Activated gamma-delta T cell treated with Interleukin-2 at 50 U/mL for 16 hours (primary cell): ENCODE measurements at places on chromosomes 16 and 17.
A peak's percentile ranks its signal among the peaks of the same experiment; 100 is the strongest.

GRCh38 chr17:27477050-27477888 is 21.0 kb downstream of the KSR1 start:
- no peak for DNase-seq

DNA sequence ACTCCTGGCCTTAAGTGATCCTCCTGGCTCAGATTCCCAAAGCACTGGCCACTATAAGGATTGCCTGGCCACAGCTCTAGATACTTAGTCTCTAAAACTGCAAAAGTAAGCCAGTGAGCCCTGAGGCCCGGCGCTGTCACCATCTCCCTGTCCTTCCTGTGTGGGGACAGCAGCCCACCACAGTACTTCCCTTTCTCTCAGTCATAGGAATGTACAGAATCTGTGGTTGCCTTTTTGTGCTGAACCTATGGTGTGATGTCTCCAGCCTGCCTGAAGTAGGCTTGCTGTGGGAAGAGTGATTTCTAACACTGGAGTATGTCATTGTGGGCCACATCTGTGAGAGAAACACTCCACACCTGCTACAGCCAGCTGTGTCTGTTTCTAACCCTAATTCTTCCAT is 24.7 kb downstream of the NTAN1 start:
- DNase-seq: no peak

- no peak for DNase-seq
These were observed 9.2 kb downstream of the GRIN2A start for GRCh38 chr16:10172848-10173655.

DNA sequence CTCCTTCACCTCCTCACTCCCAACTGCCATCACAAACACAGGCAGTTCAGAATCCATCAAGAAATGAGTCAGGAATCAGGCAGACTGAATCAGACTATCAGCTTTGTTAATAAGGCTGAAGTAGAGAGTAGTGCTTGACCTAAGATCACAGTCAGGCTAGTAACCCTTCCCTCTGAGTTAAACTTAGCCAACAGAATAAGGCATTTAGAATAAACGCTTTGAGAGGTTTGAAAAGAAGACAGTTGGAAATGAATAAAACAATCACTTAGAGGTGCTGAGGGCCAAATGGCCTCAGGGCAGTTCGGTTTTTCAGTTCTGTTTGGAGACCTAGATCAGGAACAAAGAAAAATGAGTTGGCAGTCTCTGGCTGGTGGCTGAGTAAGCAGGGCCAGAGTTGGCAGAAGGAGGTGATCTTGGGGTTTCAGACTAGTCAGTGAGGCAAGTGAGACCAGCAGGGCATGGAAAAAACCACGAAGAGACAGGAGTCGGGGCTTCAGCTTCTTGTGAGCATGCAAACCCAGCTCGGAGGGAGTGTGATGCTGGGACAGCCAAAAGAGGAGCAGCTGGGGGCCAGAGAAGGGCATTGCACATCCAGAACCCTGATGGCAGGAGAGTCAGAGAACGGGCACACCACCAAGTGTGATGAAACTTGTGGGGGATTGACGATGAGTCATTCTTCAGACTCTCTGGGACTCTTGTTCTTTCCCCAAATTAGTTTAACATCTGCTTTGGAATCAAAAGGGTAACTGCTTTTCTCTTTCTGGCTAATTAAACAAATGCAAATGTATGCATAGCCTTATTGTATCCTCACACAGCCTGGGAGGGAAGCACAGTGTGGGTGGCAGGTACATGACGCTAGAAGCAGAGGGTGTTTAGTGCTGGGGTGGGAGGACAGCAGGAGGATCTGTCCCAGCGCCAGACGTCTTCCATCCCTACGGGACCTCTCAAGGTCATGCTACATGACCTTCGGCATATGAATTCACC is 54.8 kb downstream of the SPECC1 start:
- no peak for DNase-seq

DNA sequence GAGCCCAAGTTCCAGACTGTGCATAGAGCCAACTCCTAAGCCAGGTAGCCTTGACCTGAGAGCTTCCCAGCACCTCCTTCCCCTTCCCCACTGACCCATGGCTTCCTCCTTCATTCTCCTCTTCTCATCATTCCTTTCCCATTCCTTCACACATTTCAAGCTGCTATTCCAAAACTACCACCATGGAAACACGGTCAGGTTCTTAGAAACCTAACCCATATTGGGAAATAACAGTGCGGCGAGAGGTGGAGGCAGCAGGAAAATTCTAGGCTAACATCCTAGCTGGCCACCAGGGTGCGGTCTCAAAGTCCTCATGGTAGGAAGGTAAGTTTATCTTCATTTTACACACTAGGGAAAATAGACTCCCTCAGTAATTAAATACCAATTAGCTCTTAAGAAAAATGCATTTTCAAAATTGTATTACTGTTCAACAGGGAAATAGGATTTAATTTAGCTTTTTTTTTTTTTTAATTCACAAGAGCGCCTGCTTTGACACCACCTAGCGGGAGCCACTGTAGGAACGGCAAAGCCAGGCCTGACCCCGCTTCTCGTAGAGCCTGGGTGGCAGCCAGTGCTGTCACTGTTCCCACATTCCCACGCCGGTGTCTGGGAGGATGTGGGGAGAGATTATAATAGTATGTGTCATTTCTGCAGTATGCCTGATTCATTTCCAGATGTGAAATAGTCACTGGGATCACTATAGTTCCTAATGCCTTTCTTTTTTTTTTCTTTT is 14.0 kb upstream of the SPHK1 start:
- no peak for DNase-seq

DNA sequence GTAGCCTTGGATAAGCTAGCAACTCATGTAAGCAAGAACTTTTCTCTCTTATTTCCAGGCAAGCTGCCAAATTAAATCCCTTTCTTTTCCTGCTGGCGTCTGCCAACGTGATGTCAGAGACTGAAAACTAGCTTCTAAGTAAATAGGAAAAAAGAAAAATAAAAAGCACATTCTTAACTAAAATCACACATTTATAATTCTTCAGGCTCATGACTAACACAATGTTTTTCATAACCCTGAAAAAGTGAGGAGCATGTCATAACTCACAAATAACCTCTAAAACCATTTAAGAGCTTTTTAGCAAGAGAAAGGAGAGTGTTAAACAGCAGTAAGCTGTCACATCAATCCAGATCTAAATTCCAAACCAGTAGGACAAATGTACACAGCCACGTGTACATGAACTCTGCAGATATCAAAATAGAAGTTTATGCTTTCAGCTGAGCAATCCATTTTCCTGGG is 110.0 kb downstream of the N4BP1 start:
- DNase-seq: no peak

DNA sequence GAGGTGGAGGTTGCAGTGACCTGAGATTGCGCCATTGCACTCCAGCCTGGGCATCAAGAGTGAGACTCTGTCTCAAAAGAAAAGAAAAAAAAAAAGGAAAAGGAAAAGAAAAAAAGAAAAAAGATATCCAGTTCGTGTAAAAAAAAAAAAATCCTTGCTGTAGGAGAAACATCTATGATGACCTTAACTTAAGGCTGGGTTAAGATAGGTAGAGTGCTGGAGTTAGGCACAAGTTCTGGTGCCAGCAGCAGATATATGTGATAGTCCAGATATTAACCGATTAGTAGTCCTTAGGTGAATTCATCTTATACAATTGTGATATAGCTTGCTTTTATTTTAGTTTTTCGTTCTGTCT is 17.2 kb downstream of the PSMD11 start:
- no peak for DNase-seq

DNA sequence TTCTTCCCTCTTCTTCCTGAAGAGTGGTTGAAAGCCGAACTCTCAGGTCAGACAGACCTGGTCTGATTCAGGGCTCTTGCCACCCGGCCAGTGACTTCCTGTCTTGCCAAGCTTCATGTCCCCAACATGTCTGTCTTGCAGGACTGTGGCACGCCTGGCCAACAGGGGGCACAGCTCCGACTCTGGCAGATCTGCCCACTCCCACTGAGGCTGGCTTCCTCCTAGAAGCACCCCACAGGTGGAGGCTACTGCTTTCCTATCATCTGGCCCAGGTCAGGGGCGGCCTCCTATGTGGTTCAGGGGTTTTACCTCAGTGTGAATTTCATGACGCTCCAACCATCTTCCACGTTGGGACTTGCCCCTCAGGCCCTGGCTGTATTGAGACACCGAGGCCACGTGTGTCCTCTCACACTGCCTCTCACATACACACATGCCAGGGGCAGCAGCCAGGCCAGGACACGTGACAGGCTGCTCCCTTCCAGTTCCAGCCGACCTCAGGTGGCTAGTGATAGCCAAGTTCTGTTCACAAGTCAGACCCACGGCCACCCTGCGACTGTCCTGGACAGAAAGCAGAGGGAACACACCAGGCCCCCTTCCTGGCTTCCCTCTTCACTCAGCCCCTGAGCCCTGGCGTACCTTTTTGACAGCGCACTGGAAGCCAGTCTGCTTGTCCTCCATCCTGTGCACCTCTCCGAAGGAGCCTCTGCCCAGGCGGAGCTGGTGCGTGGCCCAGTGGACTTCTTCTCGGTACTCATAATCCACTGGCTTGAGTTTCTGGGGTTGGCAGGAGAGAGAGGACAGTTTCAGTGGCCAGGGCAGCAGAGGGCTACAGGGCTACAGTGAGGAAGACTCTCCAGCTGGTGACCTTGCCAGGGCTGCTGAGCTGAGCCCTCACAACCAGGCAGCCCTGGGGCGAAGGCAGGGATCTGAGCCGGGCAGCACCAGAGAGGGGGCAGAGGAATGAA is 22.6 kb upstream of the SPATA32 start:
- peak; percentile 30 for DNase-seq

DNA sequence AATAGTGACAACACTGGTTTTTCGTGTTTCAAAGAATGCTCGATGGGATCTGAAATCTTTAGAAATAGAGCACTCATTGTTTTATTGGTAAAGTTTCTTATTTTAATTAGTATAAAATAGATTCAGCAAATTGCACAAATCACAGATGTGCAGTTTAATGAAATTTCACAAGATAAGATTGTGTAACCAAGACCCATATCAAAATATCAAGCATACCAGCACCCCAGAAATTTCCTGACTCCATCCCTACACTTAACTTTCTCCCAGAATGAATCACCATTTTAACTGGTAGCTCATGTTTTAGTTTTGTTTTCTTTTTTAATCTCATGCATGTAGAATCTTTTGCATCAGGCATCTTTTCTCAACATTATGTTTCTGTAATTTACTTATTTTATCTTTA is 185.9 kb downstream of the KCNJ2 start:
- DNase-seq: no peak
